ENCODE measurements at places on chromosomes 1 and 21.

DNA sequence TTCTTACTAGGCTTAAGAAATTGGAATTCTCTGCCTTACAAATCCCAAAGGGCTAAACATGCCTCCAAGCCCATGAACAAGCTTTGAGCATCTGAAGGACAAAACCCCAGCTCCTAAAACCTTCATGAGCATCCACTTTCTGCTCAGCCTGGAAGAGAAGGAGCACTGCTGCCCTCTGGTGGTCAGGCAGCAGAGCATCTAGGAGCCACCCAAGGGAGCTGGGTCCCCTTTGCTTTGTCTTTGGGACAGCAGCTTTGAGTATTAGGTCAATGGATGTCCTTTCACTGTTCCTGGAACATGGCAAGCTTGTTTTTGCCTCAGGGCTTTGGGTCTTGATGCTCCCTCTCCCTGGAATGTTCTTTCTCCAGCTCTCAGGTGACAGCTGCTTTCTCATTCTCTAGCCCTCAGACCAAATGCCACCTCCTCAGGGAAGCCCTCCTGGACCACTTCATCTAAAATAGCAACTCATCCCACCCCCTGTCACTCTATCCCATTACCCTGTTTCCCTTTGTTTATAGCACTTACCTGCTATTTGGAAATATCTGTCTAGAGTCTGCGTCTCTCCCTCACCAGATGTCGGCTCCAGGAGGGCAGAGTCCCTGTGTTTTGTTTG lies 25.7 kb downstream of the RAB7B start:
- peak; percentile 83 for DNase-seq

GRCh38 chr1:187948170-187948794 lies 1119.5 kb downstream of the PLA2G4A start:
- DNase-seq, result no peak

DNA sequence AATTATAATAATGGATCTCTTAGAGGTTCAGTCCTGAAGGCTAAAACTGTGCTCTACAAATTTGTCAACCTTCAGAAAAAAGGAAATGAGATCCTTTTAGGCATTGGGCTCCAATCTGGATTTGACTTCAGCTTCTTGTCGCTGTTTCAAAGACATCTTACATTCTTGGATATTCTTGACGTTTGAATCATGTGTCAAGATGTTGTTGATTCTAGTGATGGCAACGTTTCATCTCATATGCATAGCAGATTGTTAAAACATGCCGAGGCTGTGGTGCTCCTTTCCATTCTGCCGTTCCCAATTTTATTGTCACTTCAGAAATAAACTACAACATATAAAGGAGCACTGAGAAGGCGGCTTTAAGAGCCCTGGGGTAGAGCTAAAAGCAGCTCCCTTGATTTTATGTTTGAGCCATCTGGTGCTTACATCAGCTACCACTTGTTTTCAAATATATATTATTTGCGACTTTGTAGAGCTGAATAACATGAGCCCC lies 467.6 kb upstream of the ZRANB2 start:
- DNase-seq, result no peak

DNA sequence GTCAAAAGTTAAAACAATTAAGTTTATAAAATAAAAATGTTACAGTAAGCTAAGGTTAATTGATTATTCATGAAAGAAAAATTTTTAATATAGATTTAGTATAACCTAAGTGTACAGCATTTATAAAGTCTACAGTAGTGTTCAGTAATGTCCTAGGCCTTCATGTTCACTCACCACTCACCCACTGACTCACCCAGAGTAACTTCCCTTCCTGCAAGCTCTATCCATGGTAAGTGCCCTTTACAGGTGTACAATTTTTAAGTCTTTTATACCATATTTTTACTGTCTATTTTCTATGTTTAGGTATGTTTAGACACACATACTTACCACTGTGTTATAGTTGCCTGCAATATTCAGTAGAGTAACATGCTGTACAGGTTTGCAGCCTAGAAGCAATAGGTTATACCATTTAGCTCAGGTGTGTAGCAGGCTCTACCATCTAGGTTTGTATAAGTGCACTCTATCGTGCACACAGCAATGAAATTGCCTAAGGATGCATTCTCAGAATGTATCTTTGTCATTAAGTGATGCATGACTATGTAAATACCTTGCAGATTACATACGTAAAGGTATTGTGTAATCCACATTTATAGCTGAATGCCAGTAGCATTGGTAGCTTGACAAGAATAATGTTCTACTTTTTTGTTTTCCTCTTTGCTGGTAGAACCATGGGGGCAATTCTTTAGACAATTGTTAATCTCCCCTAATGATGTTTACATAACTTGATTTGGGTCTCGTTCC lies 35.7 kb upstream of the GPR88 start:
- DNase-seq, result no peak

DNA sequence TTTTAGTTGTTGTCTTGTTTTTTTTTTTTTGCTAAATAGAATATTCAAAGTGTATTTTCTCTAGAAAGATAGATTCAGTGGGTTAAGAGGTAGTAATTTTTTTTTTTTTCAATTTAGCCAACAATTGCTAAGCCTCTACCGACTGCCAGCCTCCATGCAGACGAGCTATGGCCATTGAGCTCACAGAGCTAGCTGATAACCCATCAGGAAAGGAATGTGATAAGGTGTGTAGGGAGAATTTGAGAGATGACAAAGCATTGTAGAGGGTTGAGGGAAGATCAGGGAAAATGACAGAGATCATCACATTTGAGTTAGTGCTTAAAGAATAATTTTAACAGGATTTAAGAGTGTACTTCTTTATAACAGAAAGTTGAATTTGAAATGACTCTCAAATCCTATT lies 30.6 kb downstream of the DNM3 start:
- DNase-seq, result no peak

GRCh38 chr1:103489935-103490334 lies 35.6 kb upstream of the RNPC3 start:
- DNase-seq, result no peak

- DNase-seq, result peak; percentile 4
Measured at GRCh38 chr1:231460614-231461013, 38.5 kb upstream of the EGLN1 start.

- DNase-seq, result no peak
Measured at GRCh38 chr1:94180650-94181049, 56.7 kb downstream of the ARHGAP29 start.

DNA sequence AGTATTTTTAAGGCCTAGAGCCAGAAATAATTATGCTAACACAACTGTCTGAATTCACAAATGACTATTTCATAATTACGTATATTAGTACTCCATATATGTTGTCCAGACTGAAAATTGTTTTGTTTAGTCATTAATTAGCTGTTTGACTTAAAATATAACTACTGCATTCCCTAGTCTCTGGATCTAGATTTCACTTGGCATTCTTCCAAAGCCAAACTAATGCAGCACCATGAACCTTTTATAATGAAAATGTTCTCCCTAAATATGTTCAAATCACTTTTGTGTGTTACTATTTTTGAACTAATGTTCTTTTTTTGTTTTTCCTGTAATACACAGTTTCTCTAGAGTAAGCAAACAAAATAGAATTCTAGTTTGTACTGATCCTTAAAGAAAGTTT lies 46.1 kb downstream of the CAMTA1 start:
- no peak for DNase-seq

DNA sequence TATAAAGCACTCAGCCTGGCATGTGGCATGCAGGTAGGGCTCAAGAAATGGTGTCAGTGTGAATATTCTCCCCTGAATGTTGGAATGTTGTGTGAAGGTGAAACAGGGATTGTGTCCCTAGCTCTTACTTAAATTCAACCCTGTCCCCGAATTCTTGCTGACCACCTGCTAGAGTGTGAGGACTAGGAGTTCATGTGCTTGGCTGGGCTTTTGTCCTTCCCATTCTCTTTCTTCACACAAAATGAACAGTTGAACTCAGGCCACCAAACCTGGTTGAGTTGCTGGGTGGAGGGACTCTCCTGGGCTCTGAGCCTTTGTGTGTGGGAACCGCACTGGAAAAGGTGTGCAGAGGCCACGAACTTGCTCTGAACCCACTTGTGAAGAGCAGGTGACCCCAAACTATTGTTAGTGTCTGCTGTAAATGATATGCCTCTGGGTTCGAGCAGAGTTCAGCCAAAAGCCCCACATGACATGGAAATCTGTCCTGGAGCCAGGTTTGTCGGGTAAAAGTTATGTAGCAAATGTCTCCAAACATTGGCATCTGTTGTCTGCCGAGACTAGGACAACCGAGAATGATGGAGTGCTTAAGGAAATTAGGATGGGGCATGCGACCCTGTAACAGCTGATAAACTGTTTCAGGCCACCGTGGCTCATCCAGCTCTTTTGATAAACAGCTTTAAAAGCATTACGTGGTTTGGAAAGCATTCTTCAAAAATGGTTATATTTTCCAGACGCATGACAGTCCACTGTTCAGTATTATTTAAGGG lies 144.2 kb downstream of the DHRS3 start:
- DNase-seq, result no peak

GRCh38 chr1:10101929-10102328 lies 69.2 kb downstream of the UBE4B start:
- no peak for DNase-seq

DNA sequence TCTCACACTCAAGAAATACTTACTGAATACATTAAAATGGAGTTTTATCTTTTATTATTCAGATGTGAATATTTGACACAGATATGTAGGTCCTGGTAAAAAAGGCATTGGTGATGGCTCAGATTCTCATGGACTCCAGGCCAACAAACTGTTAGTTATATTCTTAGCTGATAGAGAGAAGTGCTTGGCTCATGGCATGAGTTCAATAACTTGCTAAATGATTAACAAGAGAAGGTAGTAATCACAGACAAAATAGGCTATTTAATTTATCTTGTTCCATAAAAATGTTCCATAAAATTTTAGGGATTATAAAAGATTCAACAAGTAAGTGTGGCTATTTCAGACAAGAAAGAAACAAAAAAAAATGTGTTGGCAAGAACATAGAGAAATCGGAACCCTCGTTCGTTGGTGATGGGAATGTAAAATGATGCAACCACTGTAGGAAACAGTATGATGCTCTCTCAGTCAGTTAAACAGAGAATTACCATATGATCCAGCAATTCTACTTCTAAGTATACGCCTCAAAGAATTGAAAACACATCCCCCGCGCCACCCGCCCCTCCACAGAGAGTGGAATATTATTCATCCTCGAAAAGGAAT lies 737.8 kb upstream of the ADAMTS5 start:
- DNase-seq, result no peak

DNA sequence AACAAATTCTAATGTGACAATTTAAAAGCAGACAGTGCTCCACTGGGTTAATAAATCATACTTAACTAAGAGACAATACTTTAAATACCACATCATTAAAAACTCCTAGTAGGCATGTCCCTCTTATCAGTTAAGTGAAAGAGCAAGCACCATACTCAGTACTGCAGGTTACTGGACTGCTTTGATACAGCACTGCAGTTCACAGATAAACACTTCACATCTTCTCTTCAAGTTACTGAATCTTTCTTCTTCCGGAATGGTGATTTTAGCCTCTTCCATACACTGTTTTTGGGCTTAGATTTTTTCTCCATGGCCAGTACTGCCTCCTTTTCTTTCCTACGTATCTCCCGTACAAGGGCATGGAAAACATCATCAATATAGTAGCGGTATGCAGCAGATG lies 11.0 kb downstream of the RIT1 start:
- no peak for DNase-seq

GRCh38 chr1:59015708-59016107 lies 231.9 kb upstream of the JUN start:
- DNase-seq, result no peak

DNA sequence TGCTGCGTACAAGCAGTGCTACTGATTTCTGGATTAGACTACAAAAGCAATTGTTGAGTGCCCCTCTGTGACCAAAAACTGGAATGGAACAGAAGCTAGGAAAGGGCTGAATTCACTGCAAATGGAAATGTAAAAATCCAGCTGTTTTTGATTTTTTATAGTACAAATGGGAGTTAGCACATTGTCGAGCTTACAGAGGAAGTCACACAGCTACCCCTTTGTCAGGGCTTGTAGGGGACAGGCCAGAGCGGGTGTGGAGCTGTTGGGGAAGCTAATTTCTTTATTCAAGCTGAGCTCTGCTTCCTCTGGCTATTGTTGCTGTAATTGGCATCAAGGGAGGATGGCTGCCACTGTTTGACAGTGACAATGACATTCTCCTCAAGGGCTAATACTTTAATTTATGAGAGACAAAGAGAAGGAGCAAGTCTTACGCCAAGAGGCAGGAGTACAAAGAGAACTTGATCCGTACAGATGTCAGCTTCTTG lies 96.1 kb downstream of the SLC35F3 start:
- DNase-seq, result no peak

GRCh38 chr1:170765712-170766330 lies 101.9 kb downstream of the PRRX1 start:
- DNase-seq, result no peak

DNA sequence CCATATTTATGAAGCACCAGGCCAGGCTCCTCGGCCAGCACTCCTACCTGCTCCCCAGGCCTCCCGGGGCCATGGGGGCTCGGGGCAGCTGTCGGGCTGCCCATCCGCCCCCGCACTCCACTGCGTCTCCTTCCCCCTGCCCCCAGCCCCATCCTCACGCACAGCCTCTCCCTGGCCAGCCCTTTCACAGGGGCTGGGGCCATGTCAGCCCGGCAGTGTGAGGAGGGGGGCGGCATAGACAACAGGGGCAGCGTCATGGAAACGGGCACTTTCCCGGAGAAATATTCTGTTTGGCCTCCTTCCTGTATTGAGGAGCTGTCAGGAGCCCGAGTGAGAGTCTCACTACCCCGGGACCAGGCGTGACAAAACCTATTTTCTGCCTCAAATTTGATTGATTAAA lies 87.3 kb downstream of the CASZ1 start:
- no peak for DNase-seq

- DNase-seq, result peak; percentile 11
Measured at GRCh38 chr1:93414749-93415148, 33.2 kb upstream of the FNBP1L start.

GRCh38 chr1:119245881-119246280 lies 105.4 kb upstream of the WARS2 start:
- DNase-seq, result no peak

DNA sequence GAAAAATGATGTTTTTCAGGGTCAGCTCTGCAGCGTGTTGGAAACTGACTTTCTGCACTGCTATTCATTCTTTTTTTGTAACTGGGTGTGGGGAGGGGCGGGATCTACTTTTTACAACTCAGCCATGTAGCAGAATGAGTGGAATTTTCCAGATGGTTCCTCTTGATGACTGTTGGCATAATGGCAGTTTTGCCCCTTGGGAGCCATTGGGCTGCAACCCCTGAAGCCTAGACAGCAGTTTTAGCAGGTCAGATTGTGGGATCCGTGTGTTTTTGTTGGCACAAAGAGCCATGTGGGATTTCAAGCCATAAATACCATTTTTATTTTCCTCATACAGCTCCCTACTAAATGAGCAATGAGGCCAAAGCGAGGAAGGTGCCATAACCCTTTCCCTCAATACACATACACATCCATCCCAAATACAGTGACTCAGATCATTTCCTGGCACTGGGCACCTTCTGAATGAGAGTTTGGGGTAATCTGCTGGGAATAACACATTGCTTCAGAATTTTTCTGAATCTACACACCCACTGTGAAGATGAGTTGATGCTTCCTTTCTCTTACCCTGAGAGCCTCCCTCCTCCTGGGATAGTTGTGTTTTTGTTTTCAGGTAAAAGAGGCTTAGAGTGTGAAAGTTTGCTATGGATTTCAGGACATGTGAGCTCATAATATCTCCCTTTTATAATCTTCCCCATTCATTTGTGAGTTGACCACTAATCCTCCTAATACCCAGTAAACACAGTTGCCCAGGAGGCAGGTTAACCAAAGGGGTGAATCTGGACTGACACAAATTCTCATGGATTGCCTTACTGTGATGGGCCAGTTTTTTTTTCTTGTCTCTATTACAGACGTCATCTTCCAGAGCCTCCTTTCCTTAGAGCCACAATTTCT lies 13.1 kb downstream of the S100A10 start:
- DNase-seq, result no peak
